ENCODE measurements at places on chromosomes 7 and 10.

GRCh38 chr10:46557319-46558121 is 1.1 kb upstream of the GPRIN2 start:
- no peak for DNase-seq

GRCh38 chr7:49766966-49767365 is 6.5 kb upstream of the VWC2 start:
- DNase-seq: no peak

DNA sequence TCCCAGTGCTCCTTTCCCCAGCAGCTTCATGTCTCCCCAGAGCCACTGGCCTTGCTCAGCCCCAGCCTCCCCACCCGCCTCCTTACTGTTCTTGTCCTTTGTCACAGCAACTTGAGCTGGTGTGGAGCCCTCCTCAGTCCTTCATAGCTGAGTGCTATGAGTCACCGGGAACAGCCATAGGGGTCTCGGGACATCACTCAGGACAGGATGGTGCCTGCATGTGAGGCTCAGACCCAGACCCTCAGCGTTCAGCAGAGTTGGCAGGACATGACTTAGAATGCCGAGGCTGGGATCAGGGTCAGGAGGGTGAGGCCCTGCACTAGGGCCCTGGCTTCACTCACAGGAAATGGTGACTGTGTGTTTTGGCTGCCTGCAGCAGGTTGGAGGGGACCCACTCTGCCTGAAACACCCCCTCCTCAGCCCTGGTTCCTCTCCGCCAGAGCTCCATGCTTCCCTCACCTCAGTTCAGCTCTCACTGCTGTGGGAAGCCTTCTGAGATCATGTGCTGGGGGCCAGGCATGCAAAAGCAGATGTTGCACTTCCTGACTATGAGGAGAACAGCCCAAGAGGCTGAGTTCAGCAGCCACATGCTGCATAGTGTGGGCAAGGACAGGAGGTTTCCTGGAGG is 40.7 kb upstream of the GJD4 start:
- no peak for DNase-seq

GRCh38 chr10:127243490-127244272 is 47.3 kb upstream of the INSYN2A start:
- DNase-seq: no peak

DNA sequence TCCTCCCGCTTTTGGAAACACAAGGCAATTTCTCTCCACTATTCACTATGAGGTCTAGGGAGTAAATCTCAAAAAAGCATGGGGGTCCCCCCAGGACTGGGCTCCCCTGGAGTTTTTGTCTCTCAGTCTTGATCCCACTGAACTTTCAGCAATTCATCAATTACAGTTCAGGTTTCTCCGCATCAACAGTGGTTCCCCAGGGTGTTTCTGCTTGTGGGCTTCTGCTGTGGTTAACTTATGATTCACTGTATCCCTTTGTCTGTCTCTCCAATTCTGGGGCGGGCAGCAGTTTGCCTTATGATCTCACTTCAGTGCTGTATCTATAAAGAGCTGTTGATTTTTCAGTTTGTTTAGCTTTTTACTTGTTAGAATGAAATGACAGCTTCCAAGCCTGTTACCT is 142.6 kb upstream of the CDC14C start:
- no peak for DNase-seq

- DNase-seq: no peak
These were observed 906.2 kb downstream of the LRMDA start for GRCh38 chr10:76337641-76338040.

- no peak for DNase-seq
These were observed 27.0 kb downstream of the PFKFB3 start for GRCh38 chr10:6229746-6230145.

DNA sequence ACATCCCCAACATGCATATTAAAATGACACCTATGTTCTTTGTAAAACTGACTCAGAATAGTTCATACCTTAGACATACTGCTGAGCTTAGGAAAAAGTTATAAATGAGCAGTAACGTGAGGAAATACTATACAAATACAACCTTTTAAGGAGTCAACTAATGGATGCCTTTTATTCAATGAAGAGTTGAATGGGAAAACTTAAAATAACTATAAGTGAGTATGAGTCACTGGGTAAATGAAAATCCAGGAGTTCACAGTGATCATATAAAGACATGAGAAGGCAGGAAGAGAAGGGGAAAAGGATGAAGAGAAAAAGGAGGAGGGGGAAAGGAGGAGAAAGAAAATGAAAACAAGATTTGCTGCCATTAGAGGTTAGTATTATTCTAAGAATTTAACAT is 157.8 kb upstream of the PCDH15 start:
- DNase-seq: no peak

- peak; percentile 57 for DNase-seq
These were observed 534.8 kb downstream of the AUTS2 start for GRCh38 chr7:70132852-70133690.

GRCh38 chr7:102979670-102980069 is 66.9 kb downstream of the LRRC17 start:
- DNase-seq: no peak

All from SK-N-DZ (cell line).